ENCODE measurements at places on chromosomes 11 and 22.

DNA sequence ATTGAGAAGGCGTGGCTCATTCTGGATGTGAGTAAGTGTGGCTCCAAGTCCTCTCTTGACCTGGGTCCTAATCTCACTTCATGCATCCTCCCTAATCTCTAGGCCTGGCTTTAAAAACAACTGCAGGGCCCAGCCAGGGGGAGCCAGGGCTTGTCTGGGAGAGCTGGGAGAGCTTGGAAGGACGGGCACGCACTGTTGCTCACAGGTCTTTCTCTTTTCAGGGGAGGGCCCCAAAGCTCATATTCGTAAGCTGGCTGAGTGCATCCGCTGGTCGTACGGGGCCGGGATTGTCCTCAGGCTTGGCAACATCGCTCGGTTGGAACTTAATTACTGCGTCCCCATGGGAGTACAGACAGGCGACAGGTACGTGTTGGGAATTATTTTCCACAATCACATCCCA, 34.1 kb upstream of the PARVB start:
- H3K4me3 ChIP-seq, result no peak overlapping the region
- peaks cover 27% of the 10 kb centered on the region for H3K36me3 ChIP-seq
- DNase-seq, result no peak
- H3K27me3 ChIP-seq, result no peaks in the 10 kb centered on the region

GRCh38 chr11:82225502-82225901, 508.2 kb downstream of the FAM181B start:
- no peaks in the 10 kb centered on the region for H3K27me3 ChIP-seq
- H3K36me3 ChIP-seq, result no peaks in the 10 kb centered on the region
- no peaks in the 10 kb centered on the region for H3K4me1 ChIP-seq
- no peak overlapping the region for H3K27ac ChIP-seq

DNA sequence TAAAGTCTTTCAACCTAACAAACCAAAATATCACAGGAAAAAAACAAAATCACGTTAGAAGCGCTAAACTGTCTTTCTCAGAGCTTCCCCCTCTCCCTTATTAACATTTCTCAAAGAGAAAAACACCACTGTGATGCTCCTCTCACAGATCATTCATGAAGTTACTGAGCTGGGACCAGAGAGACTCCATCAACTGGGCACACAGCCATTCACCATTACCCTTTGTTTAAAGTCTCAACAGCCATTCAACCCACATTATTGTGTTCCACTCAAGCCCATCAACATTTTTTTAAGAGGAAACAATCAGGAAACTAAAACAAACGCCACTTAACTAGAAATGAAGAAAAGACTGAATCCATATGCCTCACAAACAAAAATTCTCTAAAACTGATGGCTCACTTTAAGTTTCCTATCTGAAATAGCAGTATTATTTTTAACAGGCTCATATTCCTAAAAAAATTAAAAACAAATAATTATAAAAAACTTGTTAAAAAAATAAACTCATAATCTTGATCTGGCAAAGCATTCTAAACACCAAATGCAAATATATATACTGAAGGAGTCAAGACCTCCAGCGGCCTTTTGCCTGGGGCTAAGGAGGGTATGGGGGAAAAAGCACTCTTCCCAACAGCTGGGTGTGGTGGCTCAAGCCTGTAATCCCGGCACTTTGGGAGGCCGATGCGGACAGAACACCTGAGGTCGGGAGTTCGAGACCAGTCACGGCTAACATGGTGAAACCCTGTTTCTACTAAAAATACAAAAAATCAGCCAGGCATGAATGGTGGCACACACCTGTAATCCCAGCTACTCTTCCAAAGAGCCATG, 14.0 kb downstream of the CELF1 start:
- no peak overlapping the region for H3K4me3 ChIP-seq
- H3K27me3 ChIP-seq, result no peaks in the 10 kb centered on the region
- H3K36me3 ChIP-seq, result peaks cover 21% of the 10 kb centered on the region

- H3K27ac ChIP-seq, result no peak overlapping the region
- H3K4me3 ChIP-seq, result no peak overlapping the region
- no peaks in the 10 kb centered on the region for H3K4me1 ChIP-seq
- no peaks in the 10 kb centered on the region for H3K36me3 ChIP-seq
Observed at GRCh38 chr22:44955102-44955501, 54.7 kb downstream of the PHF21B start.

- H3K4me1 ChIP-seq, result no peaks in the 10 kb centered on the region
- H3K27me3 ChIP-seq, result no peaks in the 10 kb centered on the region
- H3K27ac ChIP-seq, result no peak overlapping the region
- no peaks in the 10 kb centered on the region for H3K36me3 ChIP-seq
- DNase-seq, result no peak
- H3K4me3 ChIP-seq, result no peak overlapping the region
Observed at GRCh38 chr11:67666303-67666645, 8.1 kb downstream of the ALDH3B2 start.

DNA sequence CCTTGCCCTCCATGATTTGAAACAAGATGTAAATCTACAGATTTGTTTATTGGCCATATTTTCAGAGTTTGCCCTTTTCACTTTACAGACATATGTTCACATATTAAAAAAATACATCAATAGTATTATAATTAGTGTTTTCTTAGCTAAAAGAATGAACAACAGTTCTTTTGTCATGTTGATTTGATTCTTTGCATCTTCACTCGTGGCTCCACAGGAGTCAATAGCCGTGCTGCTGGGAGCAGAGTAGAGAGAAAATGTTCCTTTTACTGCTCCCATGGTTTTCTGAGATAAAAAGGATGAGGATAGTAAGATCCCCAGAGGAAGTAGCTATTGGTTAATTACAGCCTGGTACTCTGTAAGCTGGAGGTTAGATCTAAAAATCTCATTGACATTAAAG, 151.2 kb downstream of the PGR start:
- no peaks in the 10 kb centered on the region for H3K4me1 ChIP-seq
- no peak for DNase-seq
- H3K4me3 ChIP-seq, result no peak overlapping the region
- H3K27me3 ChIP-seq, result no peaks in the 10 kb centered on the region
- no peaks in the 10 kb centered on the region for H3K36me3 ChIP-seq

DNA sequence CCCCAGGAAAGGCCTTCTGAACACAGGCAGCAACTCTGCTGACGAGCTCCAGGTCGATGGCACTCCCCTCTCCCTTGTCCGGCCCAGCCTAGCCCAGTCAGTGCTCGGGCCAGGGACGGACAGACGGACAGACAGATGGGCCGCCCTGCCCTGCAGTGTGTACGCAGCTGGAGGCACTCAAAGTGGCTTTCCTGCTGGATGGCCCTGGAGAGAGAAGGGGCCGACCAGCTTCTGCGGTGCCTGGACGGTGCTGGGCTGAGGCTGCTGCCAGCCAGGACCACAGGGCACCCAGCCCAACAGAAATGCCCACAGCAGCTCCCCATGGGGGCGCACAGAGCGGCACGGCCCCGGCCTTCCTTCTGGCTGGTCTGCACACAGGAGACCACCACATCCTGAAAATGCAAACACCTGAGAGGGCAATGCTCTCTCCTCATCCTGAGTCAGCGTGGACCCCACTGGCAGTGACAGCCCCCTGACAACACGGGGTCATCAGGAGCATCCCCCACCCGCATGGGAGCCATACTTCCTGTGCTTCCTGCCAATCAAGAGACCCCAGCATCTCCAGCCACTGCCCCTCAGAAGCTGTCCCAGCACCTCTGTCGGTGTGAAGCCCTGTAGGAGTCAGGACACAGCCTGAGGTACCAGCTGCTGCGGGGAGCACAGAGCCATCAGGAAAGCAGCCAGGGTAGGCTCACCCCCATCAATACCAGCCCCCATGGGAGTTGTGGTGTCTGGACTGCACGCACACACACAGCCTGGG, 692 bp upstream of the MOB2 start:
- no peak overlapping the region for H3K27ac ChIP-seq
- H3K27me3 ChIP-seq, result no peaks in the 10 kb centered on the region

DNA sequence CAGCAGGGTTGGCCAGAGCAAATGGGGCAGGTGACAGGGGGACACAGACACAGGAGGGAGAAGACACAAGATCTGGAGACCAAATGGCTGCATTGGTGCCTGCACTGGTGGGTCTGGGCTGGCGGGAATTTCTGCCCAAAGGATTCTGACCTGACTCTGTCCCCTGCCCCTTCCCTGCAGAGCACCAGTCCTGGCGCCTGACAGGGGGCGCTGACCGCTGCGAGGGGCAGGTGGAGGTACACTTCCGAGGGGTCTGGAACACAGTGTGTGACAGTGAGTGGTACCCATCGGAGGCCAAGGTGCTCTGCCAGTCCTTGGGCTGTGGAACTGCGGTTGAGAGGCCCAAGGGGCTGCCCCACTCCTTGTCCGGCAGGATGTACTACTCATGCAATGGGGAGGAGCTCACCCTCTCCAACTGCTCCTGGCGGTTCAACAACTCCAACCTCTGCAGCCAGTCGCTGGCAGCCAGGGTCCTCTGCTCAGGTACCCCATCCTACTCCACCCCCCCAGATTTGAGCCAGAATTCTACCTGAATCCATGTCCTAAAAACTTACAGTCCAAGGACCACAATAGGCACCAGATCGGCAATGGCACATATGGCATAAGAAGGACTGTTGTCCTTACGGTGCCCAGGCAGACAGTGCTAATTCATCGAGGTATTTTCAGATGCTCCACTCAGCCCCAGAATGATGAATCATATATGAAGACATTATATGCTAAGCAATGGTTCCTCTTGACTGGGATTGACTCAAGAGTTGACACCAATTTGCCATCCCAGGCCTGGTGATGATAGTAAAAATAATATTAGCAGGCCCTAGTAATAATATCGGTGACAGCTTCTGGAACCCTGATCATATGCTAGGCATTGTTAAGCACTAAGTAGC, 38.2 kb downstream of the CD6 start:
- H3K4me3 ChIP-seq, result no peak overlapping the region
- no peaks in the 10 kb centered on the region for H3K27me3 ChIP-seq
- no peak overlapping the region for H3K27ac ChIP-seq
- H3K36me3 ChIP-seq, result peaks cover 42% of the 10 kb centered on the region
- H3K4me1 ChIP-seq, result peaks cover 23% of the 10 kb centered on the region

GRCh38 chr11:133977067-133977677, 20.4 kb upstream of the IGSF9B start:
- H3K27ac ChIP-seq, result no peak overlapping the region
- peaks cover 23% of the 10 kb centered on the region for H3K27me3 ChIP-seq
- DNase-seq, result no peak
- no peaks in the 10 kb centered on the region for H3K36me3 ChIP-seq
- H3K4me3 ChIP-seq, result no peak overlapping the region
